ENCODE measurements at places on chromosomes 7 and 10.

GRCh38 chr10:97267671-97268070, 24.8 kb downstream of the ARHGAP19 start:
- DNase-seq: no peak

GRCh38 chr7:4271716-4272015, 410.4 kb upstream of the FOXK1 start:
- DNase-seq: no peak

- DNase-seq: no peak
Observed at GRCh38 chr7:2833083-2833910, 10.8 kb downstream of the GNA12 start.

DNA sequence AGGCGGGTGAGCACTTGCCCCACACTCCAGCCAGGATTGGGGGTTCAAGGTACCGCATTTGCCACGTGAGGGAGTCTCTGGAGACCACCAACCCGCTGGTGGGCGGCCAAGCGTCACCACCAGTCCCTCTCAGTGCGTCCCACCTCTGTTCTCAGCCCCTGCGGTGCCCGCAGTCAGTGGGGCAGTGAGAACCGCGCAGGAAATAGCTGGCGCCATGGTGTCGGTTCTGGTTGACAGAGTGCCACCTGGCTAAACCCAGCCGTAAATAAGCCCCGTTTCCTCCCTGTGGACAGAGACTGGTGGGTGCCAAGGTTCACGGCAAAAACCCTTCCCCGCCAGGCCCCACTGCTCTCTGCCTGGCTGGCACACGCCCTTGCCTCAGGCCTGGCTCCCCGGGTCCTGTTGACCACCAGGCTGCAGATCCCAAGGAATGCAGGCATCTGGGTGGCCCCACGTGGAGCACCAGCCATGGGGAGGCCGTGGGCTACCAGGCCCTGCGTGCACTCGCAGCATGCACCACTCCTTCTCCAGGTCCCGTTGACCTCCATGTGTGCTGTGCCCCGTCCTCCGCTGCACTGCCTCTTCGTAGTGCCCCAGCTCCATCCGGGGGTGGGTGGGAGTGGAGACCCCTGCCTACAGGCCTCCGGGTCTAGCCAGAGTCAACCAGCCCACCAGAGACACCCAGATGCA, 140.0 kb downstream of the LHPP start:
- DNase-seq: no peak

GRCh38 chr10:13961097-13961496, 369.6 kb downstream of the FRMD4A start:
- no peak for DNase-seq

- peak; percentile 48 for DNase-seq
Observed at GRCh38 chr10:4656576-4657194, 169.3 kb upstream of the AKR1E2 start.

- peak; percentile 46 for DNase-seq
Observed at GRCh38 chr7:106111655-106112117, 426 bp downstream of the SYPL1 start.

GRCh38 chr7:34673066-34673465, 15.0 kb downstream of the NPSR1 start:
- DNase-seq: no peak

DNA sequence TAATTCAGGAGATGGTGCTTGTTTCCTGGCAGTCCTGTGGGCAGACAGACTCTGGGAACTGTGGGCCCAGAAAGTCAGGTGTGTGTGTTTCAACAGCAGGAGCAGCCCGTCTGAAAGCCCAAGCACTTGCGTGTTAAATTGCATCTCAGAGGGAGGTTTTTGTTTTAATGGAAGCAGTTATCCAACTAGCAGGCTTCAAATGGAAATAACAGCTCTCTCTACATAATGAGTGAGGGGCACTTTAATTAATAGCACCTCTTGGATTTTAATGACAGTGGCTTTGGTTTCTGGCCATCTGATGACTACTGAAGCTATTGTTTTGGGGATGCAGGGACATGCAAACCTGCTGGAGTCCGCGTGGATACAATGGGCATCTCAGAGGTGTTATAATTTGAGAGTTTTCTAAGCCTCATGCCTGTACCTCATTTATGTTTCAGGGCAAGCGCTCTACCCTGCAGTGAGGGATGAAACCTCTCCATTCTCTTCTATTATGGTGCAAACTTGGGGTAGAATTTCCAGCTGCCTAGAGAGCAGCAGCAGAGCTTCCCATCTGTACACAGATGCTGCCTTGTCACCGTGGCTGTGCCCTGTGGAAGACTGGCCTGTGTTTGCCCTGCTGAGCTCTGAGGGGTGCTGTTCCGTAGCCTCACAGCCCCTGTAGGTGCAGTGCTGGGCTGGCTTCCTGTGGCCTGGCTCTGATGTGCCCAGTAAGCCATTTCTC, 206.6 kb upstream of the GPR26 start:
- no peak for DNase-seq

DNA sequence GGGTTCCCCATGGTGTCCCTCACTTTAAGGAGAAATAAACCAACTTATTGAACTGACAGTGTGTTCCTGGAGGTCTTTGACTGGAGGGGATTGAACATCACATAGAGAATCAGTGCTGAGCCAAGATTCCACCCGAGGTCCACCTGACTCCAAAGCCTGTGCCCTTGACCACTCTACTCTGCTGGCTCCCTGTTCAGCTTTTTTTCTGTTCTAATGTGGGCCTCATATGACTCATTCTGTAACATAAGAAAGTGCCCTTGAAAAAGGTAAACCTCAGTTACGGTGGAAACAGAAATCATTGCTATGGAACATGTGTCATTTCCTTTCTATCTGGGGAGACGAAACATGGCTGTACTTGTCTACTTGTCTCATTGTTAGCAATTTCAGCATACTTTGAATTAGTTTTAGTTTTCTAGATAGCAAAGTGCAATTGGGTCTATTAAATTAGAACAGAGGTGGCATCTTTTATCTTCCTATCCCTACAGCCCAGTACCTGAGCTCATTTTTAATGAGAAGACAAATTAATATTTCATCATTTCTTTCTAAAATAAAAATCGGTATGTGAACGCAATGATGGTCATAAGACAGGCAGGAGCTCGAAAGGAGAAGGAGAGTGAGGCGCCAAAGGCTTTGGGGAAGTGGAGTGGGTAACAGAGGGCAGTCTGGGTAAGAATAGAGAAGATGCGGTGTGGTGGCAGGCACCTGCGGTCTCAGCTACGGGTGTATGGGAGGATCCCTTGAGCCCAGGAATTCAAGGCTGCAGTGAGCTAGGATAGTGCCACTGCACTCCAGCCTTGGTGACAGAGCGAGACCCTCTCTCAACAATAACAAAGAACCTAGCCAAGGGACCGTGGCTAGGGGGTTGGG, 1.5 kb downstream of the GSDME start:
- DNase-seq: peak; percentile 82

GRCh38 chr10:14016931-14017333, 313.8 kb downstream of the FRMD4A start:
- DNase-seq: no peak

DNA sequence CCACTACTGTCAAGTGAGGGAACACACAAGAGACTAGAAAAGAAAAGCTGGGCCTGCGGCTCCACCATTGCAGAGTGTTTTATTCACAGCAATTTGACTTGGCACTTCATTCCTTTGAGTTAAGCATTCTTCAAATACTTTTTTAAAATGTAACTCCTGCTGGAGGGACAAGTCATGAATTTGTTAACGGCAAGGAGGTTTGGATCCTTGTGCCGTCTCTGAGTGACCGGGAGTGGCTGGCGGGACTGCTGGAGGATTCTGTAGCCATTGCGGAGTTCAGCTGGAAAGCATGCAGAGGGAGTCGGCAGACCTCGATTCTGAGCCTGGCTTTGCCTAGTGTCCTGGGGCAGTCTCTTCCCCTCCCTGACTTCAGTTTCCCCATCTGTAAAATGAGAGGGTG, 9.8 kb downstream of the HSPA12A start:
- no peak for DNase-seq

DNA sequence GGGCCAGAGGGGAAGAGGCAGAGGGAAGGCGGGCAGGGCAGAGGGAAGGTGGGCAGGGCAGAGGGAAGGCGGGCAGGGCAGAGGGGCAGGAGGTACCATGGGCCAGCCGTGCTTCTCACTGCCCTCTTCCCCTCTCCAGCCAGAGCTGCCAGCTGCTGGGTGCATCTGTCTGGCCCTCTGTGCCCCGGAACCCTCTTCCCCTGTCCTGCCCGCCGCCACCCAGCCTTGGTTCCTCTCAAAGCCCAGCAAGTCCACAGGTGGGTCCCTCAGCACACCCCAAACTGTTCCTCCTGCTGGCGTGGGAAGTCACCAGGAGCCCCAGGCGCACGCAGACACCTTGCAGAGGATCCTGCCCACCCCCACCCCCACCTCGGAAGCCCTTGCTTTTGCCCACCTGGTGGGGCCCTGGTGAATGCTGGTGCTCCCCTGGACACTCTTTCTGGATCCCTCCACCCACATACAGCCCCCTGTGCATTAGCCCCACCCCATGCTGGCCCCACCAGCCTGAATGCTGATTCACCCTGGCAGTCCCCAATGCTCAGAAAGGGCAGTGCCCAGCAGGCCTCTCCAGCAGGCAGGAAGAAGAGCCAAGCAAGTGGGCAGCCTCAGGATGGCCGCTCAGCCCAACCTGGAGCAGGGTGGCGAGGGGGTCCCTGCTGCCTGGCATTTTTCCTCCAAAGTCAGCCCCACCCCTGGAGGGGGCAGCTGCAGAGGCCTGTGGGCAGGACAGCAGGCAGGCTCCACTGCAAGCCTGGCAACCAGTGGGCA, 1.9 kb upstream of the PWWP2B start:
- DNase-seq: no peak

DNA sequence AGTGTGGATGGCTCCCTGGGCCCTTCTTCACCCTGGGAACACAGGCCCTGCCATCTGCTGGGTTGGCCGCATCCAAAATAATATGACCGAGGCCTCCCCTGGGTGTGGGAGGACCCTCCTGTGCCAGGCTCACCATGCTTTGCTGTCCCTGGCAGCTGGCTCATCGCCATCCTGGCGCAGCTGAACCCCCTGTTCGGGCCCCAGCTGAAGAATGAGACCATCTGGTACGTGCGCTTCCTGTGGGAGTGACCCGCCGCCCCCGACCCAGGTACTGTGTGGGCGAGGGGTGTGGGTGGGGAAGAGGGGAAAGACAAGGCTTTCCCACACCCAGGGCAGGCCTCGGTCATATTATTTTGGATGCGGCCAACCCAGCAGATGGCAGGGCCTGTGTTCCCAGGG, 4.8 kb downstream of the ATP6V0E2 start:
- no peak for DNase-seq

GRCh38 chr10:131475803-131476202, 164.3 kb upstream of the TCERG1L start:
- DNase-seq: no peak

GRCh38 chr10:5043716-5044115, 40.1 kb upstream of the AKR1C2 start:
- DNase-seq: no peak

DNA sequence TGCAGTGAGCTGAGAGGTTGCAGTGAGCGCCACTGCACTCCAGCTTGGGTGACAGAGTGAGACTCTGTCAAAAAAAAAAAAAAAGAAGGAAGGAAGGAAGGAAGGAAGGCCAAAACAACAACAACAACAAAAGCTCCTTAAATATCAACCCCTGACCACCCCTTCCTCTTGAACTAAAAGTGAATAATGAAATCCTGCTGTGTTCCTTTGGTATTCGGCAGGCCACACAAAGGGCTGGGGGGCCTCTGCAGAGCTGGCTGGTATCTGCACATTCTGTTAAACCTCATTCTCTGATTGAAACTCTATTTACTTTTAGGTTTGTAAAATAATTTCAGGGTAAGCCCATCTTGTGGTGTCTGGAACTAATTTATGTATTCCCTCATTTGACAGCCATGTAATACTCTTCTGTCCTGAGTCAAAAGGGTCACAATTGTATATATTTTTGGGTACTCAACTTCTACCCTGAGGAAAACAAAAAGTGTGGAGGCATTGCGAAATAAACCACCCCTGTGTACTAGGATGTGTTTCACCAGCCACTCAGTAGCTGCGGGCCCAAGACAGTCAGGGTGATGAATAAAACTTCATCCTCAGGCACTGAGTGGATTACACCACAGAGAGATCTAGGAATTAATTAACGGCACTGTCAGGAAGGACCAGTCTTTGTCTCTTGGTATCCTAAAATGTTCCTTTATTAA, 446.4 kb upstream of the PFKP start:
- DNase-seq: no peak

- DNase-seq: peak; percentile 39
Observed at GRCh38 chr10:80684259-80684658, 146.6 kb downstream of the SH2D4B start.

- no peak for DNase-seq
Observed at GRCh38 chr10:75091146-75091545, 20.3 kb upstream of the SAMD8 start.

- no peak for DNase-seq
Observed at GRCh38 chr10:100571084-100571856, 35.5 kb downstream of the HIF1AN start.

- peak; percentile 20 for DNase-seq
Observed at GRCh38 chr10:102504179-102504975, 605 bp downstream of the SUFU start.

DNA sequence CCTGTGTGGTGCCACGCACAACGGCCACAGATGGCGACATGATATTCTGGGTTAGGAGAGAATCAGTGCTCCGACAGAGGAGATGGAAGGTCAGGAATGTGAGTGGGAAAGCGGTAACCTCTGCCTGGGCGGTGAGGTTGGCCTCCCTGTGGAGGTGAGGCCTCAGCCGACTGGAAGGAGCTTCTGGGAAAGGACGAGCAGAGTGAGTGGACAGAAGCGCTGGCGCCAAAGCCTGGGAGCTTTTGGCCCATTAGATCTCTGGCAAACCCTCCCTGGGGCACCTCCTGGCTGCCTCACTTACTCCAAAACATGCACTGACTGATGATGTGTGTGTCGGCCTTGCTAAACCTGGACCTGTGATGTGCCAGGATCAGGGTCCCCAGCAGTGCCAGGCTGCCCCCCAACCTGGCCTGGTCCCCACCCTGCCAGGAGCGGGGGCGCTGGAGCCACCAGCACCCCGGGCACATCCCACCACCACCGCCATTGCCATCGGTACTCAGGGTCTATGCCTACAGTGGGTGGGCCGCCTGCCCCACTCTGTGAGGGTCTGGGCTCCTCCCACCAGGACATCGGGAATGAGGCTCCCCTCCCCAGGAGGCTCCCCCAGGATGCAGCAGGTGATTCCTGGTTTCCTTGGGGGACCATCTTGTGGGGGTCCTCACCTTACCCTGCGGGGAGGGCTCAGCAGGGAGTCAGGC, 51.0 kb downstream of the RASGEF1A start:
- no peak for DNase-seq

Data from activated CD4-positive, alpha-beta T cell treated with anti-CD3 and anti-CD28 coated beads, Interleukin-2, amount 50 U/mL, for 16 hours (primary cell).